ENCODE measurements at places on chromosomes 3 and 15. TPM values are rescaled to one million over a fixed set of nuclear protein-coding genes. Genes with fewer than 3 reads are reported as not detected.

PLA1A gene
- total RNA-seq, result 0.36 TPM

LTK gene
- 0.29 TPM for total RNA-seq

TUSC2 gene
- total RNA-seq, result 156 TPM

C3orf20 gene
- total RNA-seq, result not detected

BCL6 gene
- total RNA-seq, result 7.7 TPM

CD276 gene
- 85.6 TPM for total RNA-seq

ISL2 gene
- 6.3 TPM for total RNA-seq

TMEM158 gene
- total RNA-seq, result 82.9 TPM

CCDC39 gene
- not detected for total RNA-seq

TNNC1 gene
- 4.9 TPM for total RNA-seq

MYEF2 gene
- 7.0 TPM for total RNA-seq

IL5RA gene
- total RNA-seq, result not detected

RAD18 gene
- 22.8 TPM for total RNA-seq

CD80 gene
- not detected for total RNA-seq

SLC26A6 gene
- 44.9 TPM for total RNA-seq

CSPG4 gene
- total RNA-seq, result 2.9 TPM

SERINC4 gene
- not detected for total RNA-seq

ANKUB1 gene
- not detected for total RNA-seq

CRYGS gene
- 3.4 TPM for total RNA-seq

AGTR1 gene
- 0.15 TPM for total RNA-seq

TRPC1 gene
- total RNA-seq, result 1.7 TPM

B4GALT4 gene
- 37.6 TPM for total RNA-seq

MCTP2 gene
- total RNA-seq, result 6.2 TPM

RHOV gene
- 39.5 TPM for total RNA-seq

NLGN1 gene
- 0.92 TPM for total RNA-seq

HIGD2B gene
- total RNA-seq, result not detected

SLC22A13 gene
- total RNA-seq, result 0.73 TPM

ZNF660 gene
- total RNA-seq, result not detected

CFAP91 gene
- 0.17 TPM for total RNA-seq

ITPKA gene
- total RNA-seq, result 16.8 TPM

DHX36 gene
- 54.5 TPM for total RNA-seq

CLDN11 gene
- total RNA-seq, result 32.0 TPM

SOX2 gene
- total RNA-seq, result not detected

TMEM212 gene
- not detected for total RNA-seq

ECE2 gene
- total RNA-seq, result not detected

SLC6A1 gene
- total RNA-seq, result not detected

LRRC49 gene
- total RNA-seq, result 13.6 TPM

IL16 gene
- total RNA-seq, result not detected

SNX4 gene
- 20.4 TPM for total RNA-seq

DNAH12 gene
- not detected for total RNA-seq

TMEM42 gene
- total RNA-seq, result 10.2 TPM

KLHL40 gene
- not detected for total RNA-seq

TTC21A gene
- total RNA-seq, result 1.2 TPM

ZIC4 gene
- total RNA-seq, result not detected

COL6A5 gene
- not detected for total RNA-seq

CPLX3 gene
- not detected for total RNA-seq

ZBTB20 gene
- 1.3 TPM for total RNA-seq
